ENCODE measurements at places on chromosomes 11 and 22.

GRCh38 chr11:2129699-2130366 is 9.4 kb downstream of the IGF2 start:
- no peak for DNase-seq

DNA sequence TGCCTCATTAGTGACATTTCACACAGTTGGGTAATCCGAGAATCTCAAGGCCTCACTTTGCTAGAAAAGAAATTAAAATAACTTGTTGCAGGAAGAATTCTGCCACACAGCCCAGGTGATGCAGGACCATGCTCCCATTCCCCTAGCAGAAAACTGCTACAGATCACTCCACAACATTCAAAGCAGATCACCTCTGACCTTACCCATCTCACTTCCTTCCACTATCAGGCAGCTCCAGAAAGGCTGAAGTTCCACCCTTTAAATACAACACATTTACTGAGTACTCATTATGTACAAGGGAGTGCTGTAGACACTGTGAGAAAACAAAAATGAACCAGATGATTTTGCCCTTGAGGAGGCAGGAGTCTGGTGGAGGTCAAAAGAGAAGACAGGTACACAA is 231.0 kb downstream of the TTC28 start:
- DNase-seq = no peak

- no peak for DNase-seq
Measured at GRCh38 chr11:120917559-120918239, 106.2 kb upstream of the TBCEL start.

DNA sequence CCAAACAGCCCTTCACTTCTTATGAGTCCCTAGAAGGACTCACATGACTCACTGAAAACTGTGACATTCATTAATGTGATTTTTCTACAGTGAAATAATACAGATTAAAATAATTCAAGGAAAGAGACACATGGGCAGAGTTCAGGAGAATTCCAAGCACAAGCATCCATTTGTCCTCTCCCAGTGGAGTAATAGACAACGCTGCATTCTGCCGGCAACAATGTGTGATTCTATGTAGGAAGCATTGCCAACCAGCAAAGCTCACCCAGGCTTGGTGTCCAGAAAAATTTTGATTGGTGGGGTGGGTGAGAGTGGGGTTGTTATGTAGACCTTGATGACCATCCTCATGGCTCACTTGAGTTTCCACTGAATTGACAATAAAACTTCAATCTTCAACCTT is 123.9 kb downstream of the VPREB1 start:
- DNase-seq = no peak

Data from NCI-H748 treated with DMSO at 0.1 percent for 48 hours (cell line).